ENCODE measurements at places on chromosomes 7 and 10. TPM values are rescaled to one million over a fixed set of nuclear protein-coding genes. Genes with fewer than 3 reads are reported as not detected.

GRCh38 chr7:16419126-16419525 lies 2.2 kb downstream of the CRPPA start:
- no peak for DNase-seq

DNA sequence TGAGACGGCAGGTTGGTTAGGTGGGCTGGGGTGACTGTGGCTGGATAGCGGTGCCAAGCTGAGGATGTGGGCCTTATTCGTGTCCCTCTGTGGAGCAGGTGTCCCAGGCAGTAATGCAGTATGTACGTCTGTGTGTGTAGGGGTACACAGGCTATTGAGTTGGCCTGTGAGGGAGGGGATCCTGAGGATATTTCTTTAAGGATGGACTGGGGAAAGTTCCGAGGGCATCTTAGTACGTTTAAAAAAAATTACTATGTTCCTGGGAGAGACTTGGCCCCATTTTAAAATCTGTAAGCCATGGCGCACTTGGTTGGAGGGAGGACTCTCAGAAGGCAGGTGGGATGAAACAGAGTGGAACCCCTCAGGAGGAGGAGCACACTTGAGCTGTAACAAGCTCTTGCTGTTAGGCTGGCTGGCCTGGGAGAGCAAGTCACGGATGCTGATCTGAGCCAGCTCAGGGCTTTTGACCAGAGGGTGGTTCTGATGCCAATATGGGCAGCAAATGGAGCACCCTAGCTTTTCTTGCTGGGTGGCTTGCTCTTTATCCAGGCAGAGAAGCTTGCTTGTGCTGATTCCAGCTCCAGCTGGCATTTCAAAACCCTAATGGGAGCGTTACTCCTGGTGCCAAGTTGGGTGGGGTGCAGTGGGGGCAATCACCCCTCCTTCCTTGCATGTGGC lies 765 bp downstream of the WBP1L start:
- DNase-seq: peak; percentile 51

DNA sequence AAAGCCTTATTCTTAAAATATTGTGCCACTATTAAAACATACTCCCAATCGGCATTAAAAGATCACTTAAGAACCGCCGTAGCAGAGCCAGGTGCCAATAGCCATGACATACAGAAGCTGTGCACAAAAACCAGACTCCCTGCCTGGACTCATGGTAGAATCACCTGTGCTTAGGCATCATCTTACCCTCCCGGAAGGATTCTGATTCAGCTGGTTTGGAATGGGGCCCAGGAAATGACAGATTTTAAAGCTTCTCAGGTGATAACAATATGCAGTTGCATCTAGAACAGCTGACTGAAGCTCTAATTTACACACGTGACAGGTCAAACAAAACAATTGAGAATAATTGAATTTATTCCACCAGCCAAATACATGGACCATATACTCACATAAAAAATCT lies 10.7 kb downstream of the A1CF start:
- DNase-seq: no peak

DNA sequence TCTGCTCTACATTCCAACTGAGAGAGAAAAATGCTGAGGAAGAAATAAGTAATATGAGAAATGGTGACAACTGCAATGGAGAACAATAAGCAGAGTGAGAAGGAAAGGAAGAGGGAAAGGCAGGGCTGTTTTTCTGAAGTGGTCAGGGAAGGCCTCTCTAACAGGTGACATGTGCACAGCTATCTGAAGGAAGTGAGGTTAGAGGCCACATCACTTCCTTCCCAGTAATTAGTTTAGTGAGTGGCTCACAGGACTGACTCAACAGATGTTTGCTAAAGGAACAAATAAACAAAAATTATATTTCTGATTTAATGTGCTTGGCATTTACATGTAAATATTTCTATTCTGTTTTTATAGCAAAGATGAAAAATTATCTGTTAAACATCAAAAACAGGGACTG lies 77.9 kb downstream of the ARHGAP21 start:
- peak; percentile 14 for DNase-seq

BAIAP2L1 gene
- 0.38 TPM for total RNA-seq

DNA sequence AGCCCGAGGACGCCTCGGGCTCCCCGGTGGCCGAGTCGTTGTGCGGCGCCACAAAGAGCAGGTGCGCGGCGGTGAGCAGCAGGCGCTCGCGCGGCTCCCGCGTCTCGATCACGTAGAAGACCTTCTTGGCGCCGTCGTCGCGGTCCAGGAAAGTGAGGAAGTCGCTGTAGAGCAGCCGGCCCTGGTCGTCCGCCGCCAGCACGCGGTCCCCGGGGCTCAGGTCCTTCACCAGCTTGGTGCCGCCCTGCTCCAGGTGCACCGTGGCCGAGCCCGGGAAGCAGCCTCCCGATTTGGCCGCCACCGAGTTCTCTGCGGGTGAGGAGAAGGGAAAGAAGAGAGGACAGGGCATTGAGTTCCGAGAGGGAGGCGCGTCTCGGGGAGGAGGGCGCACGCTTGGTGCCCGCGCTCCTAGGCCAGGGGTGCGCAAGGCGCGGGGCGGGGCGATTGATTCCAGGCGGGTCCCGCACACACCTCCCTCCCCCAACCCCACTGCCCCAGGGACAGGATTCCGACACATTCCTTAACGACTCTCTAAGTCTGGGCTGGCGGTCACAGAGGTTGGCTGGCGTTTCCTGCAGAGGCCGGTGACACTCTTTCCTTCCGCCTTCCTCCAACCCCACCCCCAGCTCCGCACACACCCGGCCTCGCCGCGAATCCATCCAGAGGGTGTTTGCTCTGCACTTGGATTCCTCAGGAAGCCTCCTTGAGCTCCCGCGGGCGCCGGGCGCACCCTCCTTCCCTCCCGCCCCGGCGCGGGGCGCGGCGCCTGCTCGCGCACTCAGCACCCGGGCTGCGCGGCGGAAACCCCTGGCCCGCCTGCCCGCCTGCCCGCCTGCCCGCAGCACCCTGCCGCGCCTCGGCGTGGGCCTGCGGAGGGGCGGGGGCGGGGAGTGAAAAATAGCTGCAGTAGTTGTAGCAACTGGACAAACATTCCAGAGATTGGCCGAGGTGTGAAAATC lies 8.6 kb downstream of the SHH start:
- DNase-seq: peak; percentile 11

C10orf62 gene
- total RNA-seq: not detected

HYAL4 gene
- total RNA-seq: not detected

DNA sequence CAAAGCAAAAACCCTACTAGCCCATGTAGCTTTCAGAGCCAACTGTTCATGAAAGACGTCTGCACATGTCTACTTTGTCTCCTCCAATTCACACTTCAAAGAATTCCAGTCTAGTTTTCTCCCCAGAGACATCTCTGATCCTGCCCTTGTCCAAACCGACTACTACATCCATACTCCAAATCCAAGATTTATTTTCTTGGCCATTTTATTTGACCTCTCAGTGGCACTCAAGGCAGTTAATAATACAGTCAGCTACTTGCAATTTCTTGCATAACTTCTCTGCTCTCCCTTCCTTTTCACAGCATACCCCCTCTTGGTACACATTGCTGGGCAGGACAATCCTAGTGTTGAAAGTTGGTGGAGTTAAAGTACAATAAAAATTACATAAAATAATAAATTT lies 170.9 kb upstream of the INHBA start:
- DNase-seq: no peak

Data from CD4-positive, alpha-beta memory T cell (primary cell).